IPS DF 6.9 (cell line): ENCODE measurements at places on chromosomes 13 and 19.
A peak's percentile ranks its signal among the peaks of the same experiment; 100 is the strongest.

GRCh38 chr13:70107125-70107497 is 515 bp upstream of the ATXN8OS start:
- no peak for DNase-seq
- H3K27ac ChIP-seq = no peak overlapping the region
- no peaks in the 10 kb centered on the region for H3K36me3 ChIP-seq
- peaks cover 23% of the 10 kb centered on the region; the same call in 1 of the 2 replicates for H3K27me3 ChIP-seq

DNA sequence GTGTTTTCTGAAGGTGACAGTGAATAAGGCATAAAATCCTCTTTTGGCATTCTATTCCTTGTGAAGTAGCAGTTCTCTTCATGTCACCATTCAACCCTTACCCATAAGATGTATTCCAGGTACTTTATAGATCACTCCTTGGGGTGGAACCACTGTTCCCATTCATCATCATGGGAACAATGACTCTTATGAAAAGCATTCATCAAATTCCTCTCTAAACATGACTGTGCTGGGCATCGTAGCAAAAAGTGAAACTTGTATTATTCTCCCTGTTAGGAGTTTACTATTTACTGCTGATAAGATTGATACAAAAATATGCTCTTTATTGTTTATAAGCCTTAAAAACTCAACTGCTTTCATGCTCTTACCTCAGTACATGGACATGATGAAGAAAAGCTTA is 793.4 kb downstream of the LIG4 start:
- H3K4me3 ChIP-seq = no peak overlapping the region
- no peaks in the 10 kb centered on the region for H3K36me3 ChIP-seq
- no peak overlapping the region for H3K27ac ChIP-seq

- H3K4me3 ChIP-seq = peak overlapping the region; percentile 43; the same call in 1 of the 2 replicates
- no peak overlapping the region for H3K27ac ChIP-seq
- no peaks in the 10 kb centered on the region for H3K36me3 ChIP-seq
Observed at GRCh38 chr19:2578901-2579677, 103.2 kb downstream of the GADD45B start.

GRCh38 chr13:28704282-28704681 is 14.5 kb downstream of the SLC46A3 start:
- H3K27me3 ChIP-seq = no peaks in the 10 kb centered on the region
- H3K4me3 ChIP-seq = no peak overlapping the region
- no peak for DNase-seq
- no peaks in the 10 kb centered on the region for H3K36me3 ChIP-seq
- no peak overlapping the region for H3K27ac ChIP-seq

DNA sequence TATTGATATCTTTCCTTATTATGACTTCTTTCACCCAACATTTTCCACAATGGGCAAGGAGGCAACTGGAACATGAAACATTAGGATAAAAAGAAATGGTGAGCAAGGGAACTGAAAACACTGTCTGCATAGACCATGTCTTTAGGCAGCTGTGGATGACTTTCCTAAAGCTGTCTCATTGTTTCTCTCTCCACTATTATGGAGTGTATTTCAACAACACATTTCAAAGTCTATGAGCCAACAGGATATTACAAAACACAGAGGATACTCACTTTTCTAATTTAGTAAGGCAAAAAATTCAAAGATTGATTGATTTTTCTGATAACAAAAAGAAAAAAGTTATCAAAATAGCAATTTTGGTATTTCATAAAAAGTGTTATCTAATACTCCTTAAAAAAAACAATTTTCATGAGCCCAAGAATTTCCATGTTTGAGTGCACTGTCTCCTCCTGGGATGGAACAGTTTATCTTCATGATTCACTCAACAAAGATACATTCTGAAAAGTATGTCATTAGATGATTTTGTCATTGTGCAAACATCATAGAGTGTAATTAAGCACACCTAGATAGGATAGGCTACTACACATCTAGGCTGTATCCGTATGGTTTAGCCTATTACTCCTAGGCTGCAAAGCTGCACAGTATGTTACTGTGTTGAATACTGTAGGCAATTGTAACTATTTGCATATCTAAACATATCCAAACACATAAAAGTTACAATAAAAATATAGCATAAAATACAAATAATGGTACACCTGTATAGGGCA is 1568.4 kb downstream of the SLITRK5 start:
- DNase-seq = no peak
- no peaks in the 10 kb centered on the region for H3K4me1 ChIP-seq
- H3K27me3 ChIP-seq = no peaks in the 10 kb centered on the region
- H3K36me3 ChIP-seq = no peaks in the 10 kb centered on the region
- H3K27ac ChIP-seq = no peak overlapping the region

- peaks cover 2% of the 10 kb centered on the region; the same call in 1 of the 2 replicates for H3K36me3 ChIP-seq
- DNase-seq = no peak
- H3K27me3 ChIP-seq = no peaks in the 10 kb centered on the region
- 0 out of 2 replicates have a peak, but pooled peaks cover 1% of the 10 kb centered on the region for H3K4me1 ChIP-seq
- H3K27ac ChIP-seq = no peak overlapping the region
Observed at GRCh38 chr19:11067356-11068113, 21.7 kb upstream of the LDLR start.

DNA sequence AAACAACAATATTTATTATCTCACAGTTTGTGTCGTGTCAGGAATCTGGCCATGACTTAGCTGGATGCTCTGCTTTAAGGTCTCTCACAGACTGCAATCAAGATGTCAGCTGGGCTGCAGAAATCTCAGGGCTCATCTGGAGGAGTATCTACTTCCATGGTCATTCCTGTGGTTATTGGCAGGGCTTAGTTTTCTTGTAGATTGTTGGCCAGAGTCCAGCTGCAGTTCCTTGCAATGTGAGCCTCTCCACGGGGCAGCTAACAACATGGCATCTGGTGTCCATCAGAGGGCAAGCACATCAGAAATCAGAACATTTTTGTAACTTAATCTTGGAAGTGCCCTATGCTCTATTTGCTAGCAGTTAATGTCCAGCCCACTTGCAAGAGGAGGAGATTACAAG is 45.7 kb upstream of the TDRD3 start:
- H3K27ac ChIP-seq = no peak overlapping the region
- no peaks in the 10 kb centered on the region for H3K36me3 ChIP-seq
- H3K4me1 ChIP-seq = no peaks in the 10 kb centered on the region
- no peak overlapping the region for H3K4me3 ChIP-seq

GRCh38 chr19:39377373-39378362 is 13.2 kb downstream of the PAF1 start:
- peaks cover 59% of the 10 kb centered on the region for H3K36me3 ChIP-seq
- H3K4me3 ChIP-seq = no peak overlapping the region
- no peaks in the 10 kb centered on the region for H3K27me3 ChIP-seq
- no peaks in the 10 kb centered on the region for H3K4me1 ChIP-seq

DNA sequence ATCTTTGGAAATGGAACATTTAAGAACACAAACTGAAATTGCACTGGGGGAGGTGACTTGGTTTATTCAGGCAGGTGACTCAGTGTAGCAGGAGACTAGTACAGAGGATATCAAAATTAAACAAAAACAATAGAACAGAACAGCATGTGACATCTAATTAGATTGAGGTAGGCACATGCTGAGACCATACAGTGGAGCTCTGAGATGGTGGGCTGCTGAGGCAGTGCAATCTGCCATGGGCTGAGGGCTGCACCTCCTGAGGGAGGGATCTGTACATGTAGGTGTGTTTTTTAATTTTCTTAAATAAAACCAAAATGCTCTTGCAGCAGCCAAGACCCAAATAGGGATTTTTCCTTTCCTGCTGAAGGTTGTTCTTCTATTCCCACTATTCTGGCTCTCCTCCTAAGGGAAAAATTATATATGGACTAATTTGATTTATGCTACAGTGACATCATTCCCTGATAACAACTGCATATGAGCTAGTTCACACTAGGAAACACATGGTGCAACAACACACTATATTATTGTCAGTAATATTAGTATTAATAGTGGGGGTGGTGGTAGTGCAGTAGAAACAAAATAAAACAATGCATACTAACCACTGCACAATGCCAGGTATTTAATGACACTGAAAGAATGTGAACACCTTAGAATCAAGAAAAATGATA is 48.0 kb downstream of the LNX2 start:
- H3K4me3 ChIP-seq = no peak overlapping the region
- H3K4me1 ChIP-seq = no peaks in the 10 kb centered on the region
- no peak for DNase-seq

GRCh38 chr13:45195421-45195820 is 5.4 kb downstream of the KCTD4 start:
- no peak for DNase-seq
- H3K27me3 ChIP-seq = no peaks in the 10 kb centered on the region
- no peaks in the 10 kb centered on the region for H3K36me3 ChIP-seq
- no peak overlapping the region for H3K4me3 ChIP-seq

DNA sequence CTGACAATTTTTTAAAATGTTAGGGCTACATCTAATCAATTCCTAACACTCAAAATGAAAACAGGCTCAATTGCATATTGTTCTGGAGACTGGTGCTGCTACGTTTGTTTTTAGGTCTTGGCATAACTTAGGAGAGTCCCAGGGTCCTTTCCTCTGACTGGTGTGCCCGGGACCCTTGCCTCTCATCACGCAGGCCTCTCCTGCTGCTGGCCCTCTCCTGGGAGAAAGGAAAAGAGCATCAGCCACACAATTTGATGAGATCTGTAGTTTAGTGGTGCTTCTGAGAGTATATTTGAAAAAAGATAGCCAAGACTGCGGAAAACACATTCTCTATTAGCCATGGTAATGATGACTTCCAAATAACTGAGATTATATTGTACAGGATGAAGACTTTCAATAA is 380.0 kb downstream of the KLF12 start:
- H3K27ac ChIP-seq = no peak overlapping the region
- H3K4me1 ChIP-seq = no peaks in the 10 kb centered on the region
- H3K27me3 ChIP-seq = no peaks in the 10 kb centered on the region
- no peak for DNase-seq
- no peak overlapping the region for H3K4me3 ChIP-seq
- H3K36me3 ChIP-seq = no peaks in the 10 kb centered on the region

DNA sequence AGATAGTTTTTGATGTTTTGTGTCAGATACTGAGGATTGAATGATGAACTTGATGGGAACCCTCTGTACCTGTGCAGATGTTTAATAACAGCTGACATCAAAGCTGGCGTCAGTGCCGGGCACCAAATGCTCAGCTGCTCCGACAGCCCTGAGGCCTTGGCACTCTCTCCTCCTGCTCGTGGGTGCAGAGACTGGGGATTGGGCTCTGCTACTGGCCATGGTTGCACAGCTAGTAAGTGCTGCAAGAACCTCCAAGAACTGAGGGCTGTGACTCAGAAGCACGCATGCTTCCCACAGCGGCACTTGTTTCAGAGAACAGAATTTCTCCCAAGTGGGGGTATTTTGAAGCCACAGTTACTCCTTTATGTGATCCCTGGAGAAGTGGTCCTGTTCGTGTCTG is 5.9 kb downstream of the LAMP1 start:
- H3K27ac ChIP-seq = no peak overlapping the region
- no peaks in the 10 kb centered on the region for H3K27me3 ChIP-seq
- H3K4me1 ChIP-seq = no peaks in the 10 kb centered on the region
- no peak overlapping the region for H3K4me3 ChIP-seq
- DNase-seq = no peak

DNA sequence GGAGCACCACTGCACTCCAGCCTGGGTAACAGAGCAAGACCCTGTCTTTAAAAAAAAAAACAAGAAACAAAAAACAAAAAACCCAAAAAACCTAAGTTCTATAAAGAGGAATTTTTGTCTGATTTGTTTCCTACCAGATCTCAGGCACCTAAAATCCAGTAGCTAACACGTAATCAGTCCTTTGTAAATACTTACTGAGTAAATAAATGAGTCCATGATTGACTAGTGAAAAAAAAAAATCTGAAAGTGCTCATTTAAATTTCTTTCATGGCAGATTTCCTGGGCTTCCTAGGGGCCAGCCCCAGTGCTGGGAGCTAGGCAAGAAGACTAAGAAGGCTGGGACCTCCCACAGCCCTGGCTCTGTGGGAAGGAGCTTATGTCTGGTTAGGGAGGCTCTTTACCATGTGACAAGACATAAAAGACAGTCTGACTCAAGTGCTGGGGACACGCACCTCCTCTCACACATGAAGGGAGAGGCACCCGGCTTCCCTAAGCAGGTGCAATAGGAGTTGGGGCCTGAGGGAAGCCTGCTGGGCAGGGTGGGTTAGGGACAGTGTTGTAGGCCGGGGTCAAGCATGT is 22.5 kb downstream of the LIG1 start:
- H3K36me3 ChIP-seq = peaks cover 23% of the 10 kb centered on the region
- no peaks in the 10 kb centered on the region for H3K27me3 ChIP-seq

GRCh38 chr19:8363803-8364771 is at the start of gene ANGPTL4:
Gene ANGPTL4, plus strand, starts transcription at chr19:8364155. Its CDS starts 167 bp downstream, at chr19:8364322.
- peaks cover 2% of the 10 kb centered on the region; the same call in 1 of the 2 replicates for H3K27me3 ChIP-seq
- peaks cover 8% of the 10 kb centered on the region for H3K4me1 ChIP-seq
- H3K4me3 ChIP-seq = peak within 1 kb of the TSS; percentile 47; the same call in 1 of the 2 replicates
- no peak for DNase-seq
- H3K36me3 ChIP-seq = no peaks in the 10 kb centered on the region; the same call in 1 of the 2 replicates

- no peak overlapping the region for H3K27ac ChIP-seq
- no peak for DNase-seq
- H3K36me3 ChIP-seq = no peaks in the 10 kb centered on the region
- H3K4me1 ChIP-seq = no peaks in the 10 kb centered on the region
- no peaks in the 10 kb centered on the region; the same call in 1 of the 2 replicates for H3K27me3 ChIP-seq
- H3K4me3 ChIP-seq = no peak overlapping the region
Observed at GRCh38 chr19:50877338-50877737, 4.1 kb downstream of the KLK2 start.

DNA sequence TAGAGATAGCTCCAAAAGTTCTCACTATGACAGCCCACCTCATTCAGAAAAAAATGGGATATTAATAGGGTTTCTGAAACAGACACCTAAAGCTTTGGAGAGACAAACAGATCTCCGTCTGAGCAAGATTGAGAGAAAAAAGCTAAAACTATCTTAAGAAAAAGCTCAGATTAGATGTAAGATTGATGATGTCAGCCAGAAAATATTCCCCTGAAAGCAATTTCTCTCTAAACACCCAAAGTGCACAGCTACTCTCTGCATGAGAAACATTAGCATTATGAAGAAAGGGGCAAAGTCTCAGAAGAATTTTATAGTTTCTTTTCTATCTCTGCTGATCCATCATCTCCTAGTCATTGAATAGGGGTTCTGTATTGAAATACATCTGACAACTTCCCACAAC is 148.9 kb downstream of the ZNF737 start:
- peaks cover 3% of the 10 kb centered on the region; the same call in 1 of the 2 replicates for H3K36me3 ChIP-seq
- H3K27ac ChIP-seq = no peak overlapping the region
- H3K4me3 ChIP-seq = no peak overlapping the region
- H3K4me1 ChIP-seq = no peaks in the 10 kb centered on the region

DNA sequence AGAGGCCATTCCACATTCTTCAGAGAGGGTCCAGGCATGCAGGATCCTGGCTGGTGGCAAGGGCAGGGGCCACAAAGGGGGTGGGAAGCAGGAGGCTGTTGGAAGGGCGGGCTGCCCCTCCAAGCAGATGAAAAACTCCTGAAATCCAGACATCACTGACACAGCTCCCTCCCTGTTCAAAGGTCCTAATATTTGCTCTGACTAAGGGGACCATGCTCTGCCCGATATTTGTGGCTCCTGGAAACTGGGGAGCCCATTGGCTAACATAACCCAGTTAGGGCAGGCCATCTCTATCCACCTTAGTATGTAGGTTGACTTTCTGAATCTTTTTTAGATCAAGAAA is 3.3 kb upstream of the CDX2 start:
- H3K27ac ChIP-seq = no peak overlapping the region
- peaks cover 10% of the 10 kb centered on the region for H3K4me1 ChIP-seq
- peaks cover 99% of the 10 kb centered on the region for H3K27me3 ChIP-seq
- H3K36me3 ChIP-seq = no peaks in the 10 kb centered on the region
